ENCODE measurements at places on chromosomes 2 and 18. TPM values are rescaled to one million over a fixed set of nuclear protein-coding genes. Genes with fewer than 3 reads are reported as not detected.

DNA sequence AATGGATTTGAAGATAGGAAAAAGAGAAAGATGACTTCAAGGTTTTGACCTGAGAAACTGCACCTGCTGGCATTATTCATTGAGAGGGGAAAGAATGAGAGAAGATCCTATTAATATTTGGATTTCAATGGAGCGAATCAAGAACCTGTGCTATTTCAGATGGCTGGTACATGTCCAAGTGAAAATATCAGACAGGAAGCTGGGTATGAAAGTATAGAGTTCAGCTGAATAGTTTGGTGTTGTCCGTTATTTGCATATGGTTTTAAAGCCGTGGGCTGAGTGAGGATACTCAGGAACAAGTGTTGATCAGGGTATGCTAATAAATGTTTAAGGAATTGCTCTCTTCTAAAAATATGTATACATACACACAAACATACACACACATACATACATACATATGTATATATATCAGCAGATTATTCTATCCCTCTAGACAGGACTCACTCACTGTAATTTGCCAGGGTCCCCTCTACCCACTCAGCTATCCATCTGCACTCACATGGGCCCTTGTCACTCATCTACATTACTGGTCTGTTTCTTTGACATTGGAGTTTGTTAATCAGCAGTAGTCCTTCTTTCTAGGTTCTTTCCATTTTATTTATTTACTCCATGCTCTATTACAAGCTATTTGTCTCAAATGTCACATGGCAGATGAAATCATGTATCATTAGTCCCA lies 33.9 kb upstream of the IKZF2 start:
- H3K36me3 ChIP-seq: no peaks in the 10 kb centered on the region
- H3K27me3 ChIP-seq: no peaks in the 10 kb centered on the region
- H3K27ac ChIP-seq: no peak overlapping the region
- peaks cover 9% of the 10 kb centered on the region for H3K4me1 ChIP-seq
- no peak overlapping the region for H3K4me3 ChIP-seq

DNA sequence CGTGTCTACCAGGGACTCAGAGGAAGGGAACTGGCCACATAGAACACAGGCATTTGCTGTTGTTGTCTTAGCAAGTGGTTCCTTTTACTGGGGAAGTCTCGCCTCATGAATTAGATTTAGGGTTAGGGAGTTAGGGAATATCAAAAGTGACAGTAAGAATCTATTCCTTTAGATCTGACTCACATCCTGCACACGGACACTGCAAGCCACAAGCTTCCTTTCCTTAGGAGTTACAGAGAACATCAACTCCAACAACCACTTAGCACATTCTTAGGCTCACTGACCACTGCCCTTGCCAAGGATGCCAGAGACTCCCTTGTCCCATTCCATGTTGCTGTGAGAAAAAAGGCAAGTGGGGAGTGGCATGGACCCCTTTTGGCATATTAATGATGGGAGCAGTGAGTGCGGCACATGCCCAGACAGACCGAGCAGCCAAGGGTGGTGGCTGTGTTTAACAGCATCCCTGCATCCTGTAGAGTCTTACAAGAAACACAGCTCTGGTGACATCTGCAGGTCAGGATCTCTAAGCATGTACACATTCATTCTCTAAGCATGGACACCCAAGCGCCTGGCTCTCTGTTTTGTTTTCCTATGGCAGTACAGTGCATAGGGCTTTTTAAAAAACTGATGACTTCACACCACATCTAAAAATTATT lies 745.6 kb upstream of the RAB6C start:
- no peak overlapping the region for H3K27ac ChIP-seq
- DNase-seq: no peak
- no peak overlapping the region for H3K4me3 ChIP-seq
- H3K36me3 ChIP-seq: no peaks in the 10 kb centered on the region
- peaks cover 10% of the 10 kb centered on the region for H3K27me3 ChIP-seq

SMAD2 gene
- 130 TPM for total RNA-seq

DNA sequence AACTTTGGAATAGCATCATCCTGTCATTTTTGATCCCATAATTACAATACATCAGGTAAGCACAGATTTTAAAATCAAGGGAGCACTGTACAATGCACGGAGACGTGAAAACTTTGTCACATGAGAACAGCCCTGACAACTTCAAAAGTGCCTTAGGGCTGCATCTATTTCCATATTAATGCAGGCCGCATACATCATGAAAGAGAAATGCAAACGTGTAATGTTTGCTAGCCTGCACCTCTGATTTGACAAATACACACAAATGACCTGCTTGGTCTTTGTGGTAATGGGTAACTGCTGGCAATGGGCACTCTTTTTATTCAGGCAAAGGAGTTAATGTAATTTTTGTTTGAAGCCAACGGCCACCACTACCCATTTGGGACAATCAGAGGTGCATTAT lies 202.0 kb upstream of the EPHA4 start:
- no peak overlapping the region for H3K27ac ChIP-seq
- no peaks in the 10 kb centered on the region for H3K36me3 ChIP-seq
- no peaks in the 10 kb centered on the region for H3K4me1 ChIP-seq
- peaks cover 26% of the 10 kb centered on the region for H3K27me3 ChIP-seq
- no peak overlapping the region for H3K4me3 ChIP-seq
- no peak for DNase-seq

GRCh38 chr2:181594322-181594721 lies 62.6 kb downstream of the CERKL start:
- H3K27me3 ChIP-seq: no peaks in the 10 kb centered on the region
- DNase-seq: no peak
- H3K4me3 ChIP-seq: no peak overlapping the region
- H3K36me3 ChIP-seq: no peaks in the 10 kb centered on the region

ASPRV1 gene
- total RNA-seq: 1.1 TPM

UGT1A6 gene
- total RNA-seq: not detected

DNA sequence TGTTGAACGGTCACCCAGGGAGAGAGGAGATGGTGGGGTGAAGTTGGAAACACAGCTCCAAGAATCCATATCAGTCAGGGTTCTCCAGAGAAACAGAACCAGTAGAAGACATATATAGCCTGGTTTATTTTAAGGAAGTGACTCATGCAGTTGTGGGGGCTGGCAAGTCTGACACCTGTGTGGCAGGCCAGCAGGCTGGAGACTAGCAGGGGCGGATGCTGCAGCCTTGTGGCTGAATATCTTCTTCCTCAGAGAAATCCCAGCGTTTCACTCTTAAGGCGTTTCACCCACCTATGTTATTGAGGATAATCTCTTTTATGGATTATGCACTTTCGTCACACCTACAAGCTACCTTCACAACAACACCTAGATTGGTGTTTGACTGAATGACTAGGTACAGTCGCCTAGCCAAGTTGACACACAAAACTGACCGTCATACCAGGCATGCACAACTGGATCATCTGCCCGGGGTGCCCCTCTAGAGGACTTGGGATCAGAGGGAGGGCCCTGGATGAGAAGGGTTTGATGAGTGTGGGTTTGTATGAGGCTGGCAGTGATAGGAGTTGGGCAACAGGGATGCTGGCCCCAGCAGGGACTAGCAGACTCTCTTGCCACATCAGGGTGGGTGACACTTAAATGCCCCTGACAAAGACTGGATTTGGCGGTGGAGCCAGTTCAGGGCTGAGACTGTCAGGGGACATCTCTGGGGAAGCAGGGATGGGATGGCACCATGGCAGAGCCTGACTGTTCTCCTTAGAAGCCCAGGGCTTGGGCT lies 23.4 kb downstream of the MROH2A start:
- DNase-seq: no peak
- no peaks in the 10 kb centered on the region for H3K36me3 ChIP-seq
- H3K4me1 ChIP-seq: peaks cover 5% of the 10 kb centered on the region
- no peaks in the 10 kb centered on the region for H3K27me3 ChIP-seq
- H3K27ac ChIP-seq: no peak overlapping the region

- H3K4me1 ChIP-seq: no peaks in the 10 kb centered on the region
- no peaks in the 10 kb centered on the region for H3K36me3 ChIP-seq
- H3K27ac ChIP-seq: no peak overlapping the region
- no peak overlapping the region for H3K4me3 ChIP-seq
These were observed 121.4 kb upstream of the MAP3K20 start for GRCh38 chr2:172953970-172954852.

- H3K4me1 ChIP-seq: no peaks in the 10 kb centered on the region
- H3K27ac ChIP-seq: no peak overlapping the region
- no peaks in the 10 kb centered on the region for H3K27me3 ChIP-seq
- H3K36me3 ChIP-seq: no peaks in the 10 kb centered on the region
- DNase-seq: no peak
These were observed 279.6 kb downstream of the PARD3B start for GRCh38 chr2:204824751-204825453.

GRCh38 chr2:190911813-190912212 lies 31.2 kb downstream of the GLS start:
- H3K4me3 ChIP-seq: no peak overlapping the region
- DNase-seq: no peak
- H3K27ac ChIP-seq: no peak overlapping the region
- H3K4me1 ChIP-seq: no peaks in the 10 kb centered on the region
- peaks cover 10% of the 10 kb centered on the region for H3K36me3 ChIP-seq

DNA sequence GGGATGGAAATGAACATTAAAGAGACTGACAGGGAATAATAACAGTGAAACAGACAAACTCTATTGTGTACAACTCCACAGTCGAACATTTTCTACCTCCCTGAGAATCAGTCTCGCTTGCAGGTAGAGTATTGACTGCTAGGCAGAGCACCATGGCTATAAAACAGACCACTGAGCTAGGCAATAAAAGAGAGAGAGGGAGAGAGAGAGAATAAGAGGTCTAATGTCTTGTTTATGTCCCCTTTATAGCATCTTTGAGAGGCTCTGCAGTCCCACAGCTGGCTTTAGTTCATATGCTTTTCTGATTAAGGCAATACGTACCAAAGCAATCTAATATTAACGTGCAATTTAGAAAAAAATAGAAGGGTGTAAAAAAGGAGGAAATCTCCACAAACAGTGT lies 652.6 kb downstream of the NRXN1 start:
- no peak overlapping the region for H3K27ac ChIP-seq
- no peak overlapping the region for H3K4me3 ChIP-seq
- H3K4me1 ChIP-seq: no peaks in the 10 kb centered on the region
- peaks cover 4% of the 10 kb centered on the region for H3K27me3 ChIP-seq

GRCh38 chr2:65345631-65346030 lies 86.8 kb downstream of the SPRED2 start:
- H3K4me1 ChIP-seq: peaks cover 11% of the 10 kb centered on the region
- no peak overlapping the region for H3K27ac ChIP-seq
- H3K36me3 ChIP-seq: no peaks in the 10 kb centered on the region

DNA sequence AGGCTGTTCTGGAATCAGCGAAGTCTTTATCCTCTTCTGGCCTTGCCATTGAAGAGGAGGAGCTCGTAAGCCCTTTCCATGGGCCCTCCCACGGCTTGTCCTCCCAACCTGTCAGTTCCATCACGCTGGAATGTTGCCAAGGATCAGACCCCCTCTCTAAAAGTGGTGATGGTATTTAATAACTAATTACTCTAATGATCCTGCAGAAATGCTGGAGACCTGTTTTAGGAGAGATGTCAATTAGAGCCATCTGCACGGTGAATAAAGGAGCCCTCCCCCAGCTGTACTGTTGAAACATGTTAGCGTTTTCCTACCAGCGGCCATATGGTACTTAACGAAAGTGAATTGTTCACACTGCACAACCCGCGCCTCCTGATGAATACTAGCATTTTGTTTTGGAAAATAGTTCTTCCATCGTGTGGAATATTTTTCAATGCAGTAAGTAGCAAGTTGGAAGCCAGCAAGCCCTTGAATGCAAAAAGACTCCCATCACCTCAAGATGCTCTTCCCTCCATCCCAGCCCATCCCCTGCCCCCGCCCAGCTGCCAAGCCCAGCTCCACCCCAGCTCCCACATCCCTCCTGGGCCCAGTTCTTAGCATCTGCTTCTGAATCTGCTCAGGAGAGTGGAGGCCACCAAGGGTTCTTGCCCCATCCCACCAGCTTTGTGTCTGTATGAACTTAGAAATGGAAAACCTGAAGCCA lies 145.4 kb downstream of the KLHL29 start:
- no peak overlapping the region for H3K27ac ChIP-seq
- H3K27me3 ChIP-seq: no peaks in the 10 kb centered on the region

DNA sequence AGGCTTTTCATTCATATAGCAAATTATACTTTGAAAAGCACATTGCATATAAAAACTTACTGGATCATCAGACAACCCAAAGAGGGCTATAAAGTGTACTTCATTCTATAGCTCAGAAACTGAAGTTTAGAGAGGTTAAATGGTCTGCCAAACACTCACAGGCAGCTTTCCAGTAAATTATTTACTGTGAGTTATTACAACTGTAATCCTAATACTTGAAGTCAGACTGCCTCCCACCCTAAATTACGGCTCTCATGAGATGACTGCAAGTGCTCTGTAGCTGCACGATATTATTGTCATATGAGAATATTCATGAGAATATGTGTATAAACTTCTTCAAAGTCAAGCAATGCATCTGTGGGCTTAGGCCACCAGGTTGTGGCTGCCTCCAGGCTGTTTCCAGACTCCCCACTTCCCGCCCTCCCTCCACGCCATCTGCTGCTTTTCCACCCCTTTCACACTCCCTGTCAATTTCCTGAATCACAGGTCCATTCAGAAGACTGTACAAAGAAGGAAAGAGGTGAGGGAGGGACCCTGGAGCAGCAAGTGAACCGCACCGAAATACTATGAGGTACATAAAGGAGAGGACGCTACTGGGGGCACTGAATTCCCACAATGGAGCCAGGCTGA lies 111.1 kb upstream of the SPOPL start:
- H3K4me3 ChIP-seq: no peak overlapping the region
- no peak for DNase-seq
- H3K4me1 ChIP-seq: no peaks in the 10 kb centered on the region
- H3K27ac ChIP-seq: no peak overlapping the region
- no peaks in the 10 kb centered on the region for H3K36me3 ChIP-seq

DNA sequence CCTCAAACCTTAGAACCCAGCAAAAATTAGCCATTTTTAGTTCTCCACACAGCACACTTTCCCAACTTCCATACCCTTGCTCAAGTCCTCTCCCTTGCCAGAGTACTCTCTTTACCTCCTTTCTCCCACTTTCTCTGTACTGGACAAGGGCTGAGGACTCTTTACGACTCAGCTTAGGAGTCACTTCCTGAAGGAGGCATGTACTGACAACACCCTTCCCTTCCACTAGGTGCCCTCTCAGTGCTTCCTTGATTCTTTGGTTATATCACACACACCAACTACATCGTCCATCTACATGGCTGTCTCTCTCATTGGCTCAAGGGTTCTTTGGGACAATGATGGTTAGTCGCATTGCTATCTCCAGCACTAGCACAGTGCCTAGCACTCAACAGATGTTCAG lies 5.2 kb upstream of the C18orf63 start:
- DNase-seq: no peak
- H3K27me3 ChIP-seq: no peaks in the 10 kb centered on the region
- H3K4me1 ChIP-seq: no peaks in the 10 kb centered on the region
- no peak overlapping the region for H3K27ac ChIP-seq
- no peaks in the 10 kb centered on the region for H3K36me3 ChIP-seq

Data from HCT116 (cell line).